ENCODE measurements at places on chromosomes 11 and 22.
A peak's percentile ranks its signal among the peaks of the same experiment; 100 is the strongest.

GRCh38 chr22:36964106-36964505 is 50.7 kb downstream of the CSF2RB start:
- no peak for DNase-seq

DNA sequence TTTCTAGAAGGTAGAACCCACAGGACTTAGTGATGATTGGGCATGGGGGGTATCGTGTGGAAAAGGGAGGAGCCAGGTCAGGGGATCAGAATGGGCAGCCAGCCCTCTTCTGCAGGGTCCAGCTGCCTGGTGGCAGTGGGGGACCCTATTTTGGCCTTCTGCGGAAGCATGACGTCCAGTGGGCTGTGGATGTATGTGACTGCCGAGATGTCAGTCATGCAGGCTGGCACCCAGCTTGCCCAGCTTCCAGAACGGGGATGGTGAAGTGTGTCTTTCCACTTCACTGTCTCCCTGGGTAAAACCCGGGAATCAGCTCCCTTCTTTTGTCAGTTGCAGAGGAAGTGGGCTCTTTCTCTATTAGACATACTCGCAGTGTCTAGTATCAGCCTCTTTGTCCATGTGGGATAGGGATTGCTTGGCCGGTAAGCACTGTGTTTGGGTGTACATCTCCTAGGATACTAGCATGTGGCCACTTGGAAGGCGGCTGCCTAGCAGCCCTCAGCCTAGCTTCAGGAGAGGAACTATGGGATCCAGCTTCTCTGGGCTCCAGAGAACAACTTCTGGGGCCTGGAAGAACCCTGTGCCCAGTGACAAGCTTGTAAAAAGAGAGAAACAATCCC is 51.4 kb downstream of the GRIK4 start:
- DNase-seq: no peak

- no peak for DNase-seq
Measured at GRCh38 chr22:32752816-32753520, 48.5 kb upstream of the TIMP3 start.

GRCh38 chr11:72227316-72228228 is 3.0 kb downstream of the INPPL1 start:
- DNase-seq: peak; percentile 38

DNA sequence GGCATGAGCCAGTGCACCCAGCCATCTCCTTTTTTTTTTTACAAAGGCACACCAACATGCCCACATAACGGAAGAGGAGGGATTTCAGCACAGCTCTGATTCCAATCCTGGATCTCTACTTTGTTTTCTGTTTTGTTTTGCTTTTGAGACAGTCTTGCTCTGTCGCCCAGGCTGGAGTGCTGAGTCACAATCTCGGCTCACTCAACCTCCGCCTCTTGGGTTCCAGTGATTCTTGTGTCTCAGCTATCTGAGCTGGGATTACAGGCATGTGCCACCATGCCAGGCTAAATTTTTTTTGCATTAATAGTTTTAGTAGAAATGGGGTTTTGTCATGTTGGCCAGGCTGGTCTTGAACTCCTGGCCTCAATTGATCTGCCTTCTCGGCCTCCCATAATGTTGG is 28.1 kb downstream of the VSTM5 start:
- no peak for DNase-seq

DNA sequence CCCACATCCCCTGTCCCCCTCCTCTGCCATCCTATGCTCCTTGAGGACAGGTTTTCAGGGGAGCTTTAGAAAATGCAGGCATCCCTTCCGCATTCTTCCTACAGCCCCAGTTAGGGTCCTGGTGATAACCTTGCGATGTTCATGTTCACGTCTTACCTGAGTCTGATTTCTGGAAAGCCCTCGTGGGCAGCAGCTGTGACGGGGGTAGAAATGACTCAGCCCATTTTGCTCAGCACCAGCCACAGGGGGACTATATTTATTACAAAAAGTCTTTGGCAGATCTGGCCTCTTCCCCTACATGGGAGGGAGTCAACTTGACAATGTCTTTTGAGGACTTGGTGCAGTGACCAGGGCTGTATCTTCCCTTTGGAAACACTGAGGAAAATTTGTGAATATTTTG is 12.3 kb downstream of the PKNOX2 start:
- no peak for DNase-seq

DNA sequence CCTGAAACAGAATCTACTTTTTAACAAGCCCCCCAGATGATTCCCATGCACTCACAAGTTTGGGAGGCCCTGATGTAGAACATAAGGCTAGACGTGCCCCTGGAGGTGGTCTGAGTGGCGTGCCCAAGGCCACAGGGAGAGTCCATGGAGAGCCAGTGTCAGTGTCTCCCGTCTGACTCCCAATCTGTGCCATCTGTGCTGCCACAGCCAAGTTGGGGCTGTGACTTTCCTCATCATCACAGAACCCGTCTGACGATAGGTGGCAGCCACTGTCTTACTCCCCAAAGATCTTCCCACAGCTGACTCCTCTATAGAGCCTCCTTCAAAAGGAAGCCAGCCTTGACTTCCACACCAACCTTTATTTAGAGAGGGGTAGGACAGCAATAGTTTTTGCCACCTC is 470.5 kb downstream of the SOX6 start:
- DNase-seq: no peak

DNA sequence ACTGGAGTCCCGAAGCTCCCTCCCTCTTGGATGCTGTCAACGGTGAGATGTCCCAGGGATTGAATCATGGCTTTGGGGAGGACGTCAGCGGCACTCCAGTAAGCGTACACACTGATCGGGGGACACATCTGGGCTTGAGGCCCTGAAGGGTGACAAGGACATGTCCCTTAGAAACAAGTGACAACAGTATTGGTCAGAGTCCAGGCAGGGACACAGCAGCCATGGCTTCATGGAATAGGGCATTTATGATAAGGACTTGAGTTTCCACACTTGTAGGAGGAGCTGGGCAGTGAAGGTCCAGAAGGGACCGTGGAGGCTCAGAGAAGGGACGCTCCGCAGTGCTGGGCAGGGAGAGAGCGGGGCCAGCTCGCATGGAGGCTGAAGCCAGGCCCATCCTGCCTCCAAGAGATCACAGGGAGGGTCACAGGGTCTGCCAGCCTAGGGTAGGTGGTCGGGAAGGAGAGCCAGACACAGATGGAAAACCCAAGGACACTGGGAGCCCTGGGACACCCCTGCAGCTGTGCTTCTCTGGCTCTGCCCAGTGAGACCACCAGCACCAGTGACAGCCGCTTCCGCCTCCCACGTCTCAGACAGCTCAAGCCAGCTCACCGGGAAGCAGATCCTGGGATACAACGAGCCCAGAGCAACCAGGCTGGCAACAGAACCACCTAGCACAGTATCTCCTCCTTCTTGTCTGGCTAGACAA is 22.9 kb upstream of the RFPL3 start:
- no peak for DNase-seq

- DNase-seq: no peak
Measured at GRCh38 chr22:48103126-48103875, 1340.9 kb downstream of the TBC1D22A start.

DNA sequence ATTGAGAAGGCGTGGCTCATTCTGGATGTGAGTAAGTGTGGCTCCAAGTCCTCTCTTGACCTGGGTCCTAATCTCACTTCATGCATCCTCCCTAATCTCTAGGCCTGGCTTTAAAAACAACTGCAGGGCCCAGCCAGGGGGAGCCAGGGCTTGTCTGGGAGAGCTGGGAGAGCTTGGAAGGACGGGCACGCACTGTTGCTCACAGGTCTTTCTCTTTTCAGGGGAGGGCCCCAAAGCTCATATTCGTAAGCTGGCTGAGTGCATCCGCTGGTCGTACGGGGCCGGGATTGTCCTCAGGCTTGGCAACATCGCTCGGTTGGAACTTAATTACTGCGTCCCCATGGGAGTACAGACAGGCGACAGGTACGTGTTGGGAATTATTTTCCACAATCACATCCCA is 34.1 kb upstream of the PARVB start:
- no peak for DNase-seq

GRCh38 chr11:95790933-95791708 is 823 bp downstream of the CEP57 start:
- DNase-seq: peak; percentile 53

- peak; percentile 7 for DNase-seq
Measured at GRCh38 chr11:101126551-101127196, 2.9 kb downstream of the PGR start.

DNA sequence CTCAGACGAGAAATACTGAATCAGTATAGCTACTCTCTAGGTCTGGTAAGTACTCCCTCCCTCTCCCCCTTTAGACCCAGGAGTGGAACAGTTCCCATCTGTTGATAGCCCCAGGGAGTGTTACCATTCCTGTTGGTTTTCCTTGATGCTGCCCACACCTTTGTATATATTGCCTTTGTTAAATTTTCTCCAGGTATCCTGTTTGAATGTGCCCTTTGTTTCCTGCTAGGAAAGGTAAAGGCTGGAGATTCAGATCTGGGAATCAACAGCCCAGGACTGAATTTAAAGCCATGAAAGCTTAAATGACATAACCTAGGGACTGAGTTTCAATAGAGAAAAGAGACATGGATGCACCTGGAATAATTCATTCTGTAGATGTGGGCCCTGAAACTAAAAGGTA is 68.3 kb downstream of the CCDC83 start:
- no peak for DNase-seq

- DNase-seq: peak; percentile 58
Measured at GRCh38 chr11:3091846-3092602, 34.8 kb upstream of the CARS1 start.

- DNase-seq: no peak
Measured at GRCh38 chr11:65700399-65700798, 11.7 kb upstream of the KAT5 start.

DNA sequence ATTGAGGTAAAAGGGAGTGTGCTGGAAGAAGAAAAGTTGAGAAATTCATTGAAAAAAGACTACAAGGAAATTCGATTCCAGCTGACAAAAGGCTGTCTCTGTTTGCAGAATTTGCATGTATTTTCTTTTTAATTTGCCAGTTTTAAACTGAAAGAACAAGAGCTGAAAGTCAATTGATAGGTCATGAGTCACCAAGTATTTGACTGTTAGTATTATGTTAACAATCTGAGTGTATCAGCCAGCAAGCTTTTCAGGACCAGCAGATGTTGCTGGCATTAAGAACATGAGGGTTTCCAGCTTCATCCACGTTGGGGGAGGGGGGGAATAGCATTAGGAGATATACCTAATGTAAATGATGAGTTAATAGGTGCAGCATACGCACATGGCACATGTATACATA is 726.7 kb downstream of the METTL15 start:
- DNase-seq: no peak

- no peak for DNase-seq
Measured at GRCh38 chr11:85848006-85848405, 7.2 kb upstream of the CCDC83 start.

DNA sequence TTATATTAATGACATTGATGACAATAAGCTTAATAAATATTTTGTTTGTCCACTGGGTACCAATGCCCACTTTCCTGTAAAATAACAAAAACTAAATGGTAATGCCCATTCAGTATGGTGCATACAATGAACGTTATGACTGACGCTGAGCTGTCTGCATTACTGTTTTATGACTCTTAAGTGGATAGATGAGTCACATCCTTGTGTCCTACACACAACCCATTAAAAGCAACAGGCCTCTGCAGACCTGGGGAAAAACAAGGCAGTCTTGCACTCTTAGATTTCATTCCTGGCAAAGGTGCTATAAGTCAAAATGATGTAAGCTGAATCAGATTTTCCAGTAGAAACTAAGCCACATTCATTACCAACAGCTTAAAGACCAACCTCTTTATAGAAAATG is 176.3 kb upstream of the TMEM45B start:
- no peak for DNase-seq

GRCh38 chr22:35202376-35202775 is 54.9 kb upstream of the HMGXB4 start:
- no peak for DNase-seq

- DNase-seq: no peak
Measured at GRCh38 chr11:77381729-77382665, 80.5 kb upstream of the GDPD4 start.

DNA sequence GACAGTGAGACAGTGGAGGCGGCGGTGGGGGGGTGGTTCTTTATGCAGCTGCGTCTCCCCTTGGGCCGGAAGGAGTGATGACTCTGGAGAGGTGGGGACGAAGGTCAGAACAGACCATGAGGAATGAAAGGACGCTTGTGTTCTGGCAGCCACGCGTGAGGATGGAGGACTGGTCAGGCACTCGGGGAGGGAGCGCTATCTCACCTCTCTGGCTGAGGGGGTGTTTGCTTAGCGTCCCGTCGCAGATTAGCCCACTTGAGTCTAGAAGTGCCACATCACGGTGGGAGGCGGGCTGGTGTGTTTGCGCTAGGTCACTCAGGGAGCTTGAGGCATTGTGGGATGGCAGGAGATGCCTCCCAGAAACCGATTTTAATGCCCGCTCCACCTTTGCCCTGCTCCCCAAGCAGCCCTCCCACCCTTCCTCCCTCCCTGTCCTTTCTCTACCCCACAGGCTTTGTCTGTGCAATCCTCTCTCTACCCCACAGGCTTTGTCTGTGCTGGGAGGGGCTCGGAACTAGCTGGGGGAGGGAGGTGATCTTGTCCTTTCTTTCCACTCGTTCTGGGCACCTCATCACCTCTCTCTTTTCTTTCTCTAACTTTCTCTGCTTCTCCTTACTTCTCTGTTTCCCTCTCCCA is 97.8 kb downstream of the PKNOX2 start:
- DNase-seq: no peak

DNA sequence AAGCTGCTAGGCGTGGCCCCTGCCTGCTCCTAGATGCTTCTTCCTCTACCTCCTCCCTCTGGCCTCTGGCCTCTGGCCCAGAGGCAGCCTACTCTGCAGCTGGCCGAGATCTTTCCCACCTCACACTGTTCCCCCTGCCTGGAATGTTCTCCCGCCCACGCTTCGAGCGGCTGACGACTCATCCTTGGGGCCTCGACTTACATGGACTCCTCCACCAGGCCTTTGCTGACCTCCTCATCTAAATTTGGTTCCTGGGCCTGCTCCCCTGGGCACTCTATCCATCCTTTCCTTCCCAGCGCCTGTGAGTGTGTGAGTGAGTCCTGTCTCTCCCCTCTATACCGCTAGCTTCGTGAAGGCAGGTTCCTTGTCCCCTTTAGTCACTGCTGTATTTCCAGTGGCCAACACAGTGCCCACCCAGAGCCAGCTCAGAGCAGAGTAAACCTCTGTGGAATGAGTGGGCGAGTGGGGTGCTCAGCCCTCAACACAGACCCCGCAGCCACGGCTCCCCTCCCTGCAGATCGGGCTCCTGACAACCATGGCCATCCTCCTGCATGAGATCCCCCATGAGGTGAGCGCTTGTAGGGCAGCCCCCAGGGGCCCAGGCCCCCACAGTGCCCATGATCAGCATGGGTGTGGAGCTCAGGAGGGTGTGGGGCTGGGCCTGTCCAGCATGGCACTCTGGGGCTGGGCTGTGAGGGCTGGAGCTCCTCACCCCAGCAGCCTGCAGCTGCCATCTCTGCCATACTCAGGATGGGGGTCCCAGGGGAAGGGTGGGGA is 5.7 kb downstream of the SLC39A13 start:
- no peak for DNase-seq

- DNase-seq: no peak
Measured at GRCh38 chr11:47848700-47849155, 578 bp upstream of the NUP160 start.

Data from putamen (tissue), 1 donor.